ENCODE measurements at places on chromosomes 16 and 17. TPM values are rescaled to one million over a fixed set of nuclear protein-coding genes. Genes with fewer than 3 reads are reported as not detected.
A peak's percentile ranks its signal among the peaks of the same experiment; 100 is the strongest.

The IRF8 gene
- 4.3 TPM for polyA plus RNA-seq

The CYBC1 gene
- 60.6 TPM for polyA plus RNA-seq

The SGSH gene
- polyA plus RNA-seq: 47.8 TPM

The CTF1 gene
- 7.5 TPM for polyA plus RNA-seq

The ABCC12 gene
- polyA plus RNA-seq: 0.09 TPM

The CDH8 gene
- polyA plus RNA-seq: 4.7 TPM

DNA sequence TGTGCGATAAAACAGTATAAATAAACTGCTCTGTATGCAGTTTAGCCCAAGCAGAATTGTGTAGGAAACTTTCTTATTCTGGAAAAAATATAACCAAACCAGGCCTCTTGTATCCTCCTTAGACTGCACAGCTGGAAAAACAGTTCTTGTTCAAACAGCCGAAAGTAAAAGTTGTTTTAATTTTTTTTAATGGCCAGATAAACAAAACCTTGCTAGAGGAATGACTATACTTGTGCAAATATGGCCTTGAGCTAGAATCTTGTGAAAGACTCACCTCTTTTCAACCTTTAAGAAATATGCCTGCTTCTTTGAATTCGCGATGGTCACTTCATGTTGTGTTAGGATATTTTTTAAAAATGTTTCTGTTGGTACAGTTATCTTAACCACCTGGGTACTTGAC is 114.5 kb upstream of the MAF start:
- no peak for DNase-seq

- no peak for DNase-seq
These were observed 10.2 kb downstream of the CIBAR2 start for GRCh38 chr16:85101956-85102630.

GRCh38 chr17:38982858-38983746 is 15.9 kb upstream of the FBXO47 start:
- peak; percentile 78 for DNase-seq

- DNase-seq: no peak
These were observed 32.5 kb downstream of the MARF1 start for GRCh38 chr16:15610369-15610871.

DNA sequence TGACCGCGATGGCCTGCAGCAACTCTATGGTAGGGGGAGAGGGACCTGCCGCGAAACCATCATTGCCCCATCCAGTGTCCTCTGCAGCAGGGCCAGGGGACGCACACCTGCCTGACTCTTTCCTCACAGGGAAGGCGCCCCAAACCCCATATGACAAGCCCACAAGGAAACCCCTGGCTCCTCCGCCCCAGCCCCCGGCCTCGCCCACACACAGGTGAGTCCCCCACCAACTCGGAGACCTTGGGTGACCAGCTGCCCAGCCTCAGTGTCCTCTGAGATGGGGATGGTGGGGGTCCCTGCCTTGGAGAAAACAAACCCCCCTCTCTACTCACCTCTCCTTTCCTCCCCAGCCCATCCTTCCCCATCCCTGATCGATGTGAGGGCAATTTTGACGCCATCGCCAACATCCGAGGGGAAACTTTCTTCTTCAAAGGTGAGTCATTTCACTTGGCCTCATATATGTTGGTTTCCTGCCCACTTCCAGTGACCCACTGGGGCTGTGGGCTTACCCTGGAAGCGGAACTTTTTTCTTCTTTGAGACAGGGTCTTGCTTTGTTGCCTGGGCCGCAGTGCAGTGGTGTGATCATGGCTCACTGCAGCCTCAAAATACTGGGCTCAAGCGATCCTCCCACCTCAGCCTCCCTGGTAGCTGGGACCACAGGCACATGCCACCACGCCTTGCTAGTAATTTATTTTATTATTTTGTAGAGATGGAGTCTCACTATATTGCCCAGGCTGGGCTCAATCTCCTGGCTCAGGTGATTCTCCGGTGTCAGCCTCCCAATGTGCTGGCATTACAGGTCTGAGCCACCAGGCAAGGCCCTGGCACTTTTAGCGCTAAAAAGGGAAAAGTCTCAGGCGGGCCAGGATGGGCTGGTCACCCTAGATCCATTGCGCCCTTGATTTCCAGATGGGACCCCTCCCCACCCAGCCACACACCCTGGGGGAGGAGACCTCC is 8.0 kb upstream of the IL32 start:
- no peak for DNase-seq

- DNase-seq: no peak
These were observed 25.1 kb downstream of the C16orf54 start for GRCh38 chr16:29720703-29721102.

GRCh38 chr16:65574326-65574966 is 452.6 kb upstream of the CDH11 start:
- no peak for DNase-seq

DNA sequence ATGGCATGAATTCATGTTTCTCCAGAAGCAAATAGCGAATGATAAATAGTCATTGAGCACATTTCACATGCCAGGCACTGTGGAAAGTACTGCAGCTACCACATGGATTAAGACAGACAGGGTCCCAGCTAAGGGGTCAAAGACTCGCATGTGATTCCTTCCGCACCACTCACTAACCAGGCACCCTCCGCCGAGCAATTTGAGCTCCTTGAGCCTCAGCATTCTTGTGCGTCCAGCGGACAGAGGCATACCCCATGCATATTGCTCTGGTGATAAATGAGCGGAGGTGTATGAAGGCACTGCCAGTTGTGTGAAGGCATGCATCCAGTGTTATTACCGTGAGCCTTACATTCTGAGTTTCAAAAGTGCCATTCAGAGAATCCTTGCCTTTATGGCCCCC is 358.7 kb downstream of the HS3ST4 start:
- DNase-seq: no peak

DNA sequence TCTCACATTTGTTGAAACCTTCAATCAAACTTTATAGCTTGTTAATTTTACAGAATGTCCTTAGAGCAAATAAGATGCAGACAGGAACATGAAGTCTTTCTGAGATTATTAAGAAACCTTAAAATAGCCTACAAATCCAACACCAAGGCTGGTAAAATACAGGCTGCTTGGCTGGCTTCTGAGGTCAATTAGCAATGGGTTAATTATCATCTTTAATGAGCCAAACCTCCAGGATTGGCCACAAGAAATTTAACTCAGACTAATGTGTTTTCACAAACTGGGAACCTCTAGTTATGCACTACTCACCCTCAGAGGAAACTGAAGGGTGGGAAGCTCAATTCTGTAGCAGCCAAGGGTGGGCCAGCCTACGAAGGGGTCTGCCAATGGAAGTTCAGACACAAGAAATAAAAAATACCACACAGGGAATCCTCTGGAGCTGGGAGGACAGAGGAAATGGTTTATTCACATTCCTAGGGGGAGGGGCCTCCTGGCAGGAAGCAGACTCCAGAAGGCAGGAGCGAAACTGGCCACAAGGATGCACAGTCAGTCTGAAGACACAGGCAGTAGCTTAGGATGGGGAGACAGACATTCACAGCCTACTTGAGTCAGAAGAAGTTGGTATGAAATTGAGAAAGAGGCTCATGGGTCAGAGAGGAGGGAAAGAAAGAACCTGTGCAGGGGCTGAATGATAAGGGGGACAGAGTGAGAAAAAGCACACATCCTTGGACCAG is 36.1 kb downstream of the HIC1 start:
- no peak for DNase-seq

DNA sequence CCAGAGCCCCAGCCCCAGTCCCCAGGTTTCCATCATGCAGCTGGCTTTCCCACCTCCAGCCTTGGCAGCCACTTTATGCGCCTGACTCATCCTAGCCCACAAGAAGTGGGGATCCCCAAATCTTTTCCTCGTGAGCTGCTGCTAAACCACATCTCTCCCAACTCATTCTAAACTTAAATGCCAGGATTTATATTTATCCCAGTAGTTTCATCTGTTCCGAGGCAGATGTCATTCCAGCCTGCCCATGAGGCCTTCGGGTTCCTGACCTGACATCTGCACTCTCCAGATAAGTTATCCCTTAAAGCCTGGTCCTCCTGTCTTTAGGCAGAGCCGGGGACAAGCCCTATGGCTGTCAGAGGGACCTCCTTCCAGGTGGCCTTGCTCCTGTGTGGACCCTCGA is 16.6 kb downstream of the PLXDC1 start:
- no peak for DNase-seq

- DNase-seq: no peak
These were observed at the start of gene WIPI1 for GRCh38 chr17:68457168-68457538. TSS of gene WIPI1 (minus strand) at chr17:68457496. CDS start at chr17:68457421, 75 bp downstream.

DNA sequence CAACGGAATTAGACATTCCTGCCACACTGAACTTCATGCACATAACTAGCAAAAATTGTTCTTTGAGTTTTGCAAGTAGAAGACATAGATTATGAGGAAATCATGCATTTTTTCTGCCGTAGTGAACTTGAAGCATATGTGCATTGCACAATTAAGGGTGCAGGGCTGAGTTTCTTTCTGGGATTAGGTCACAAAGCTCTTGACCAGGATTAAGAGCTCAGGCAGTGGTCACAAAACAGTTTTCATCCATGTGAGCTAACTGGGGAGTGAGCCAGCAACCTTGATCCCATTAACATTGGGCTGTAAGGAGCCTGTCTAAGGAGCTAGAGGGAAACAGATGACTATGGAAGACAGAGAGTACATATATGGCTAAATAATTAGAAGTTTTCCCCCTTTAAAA is 143.7 kb downstream of the PMP22 start:
- no peak for DNase-seq

- DNase-seq: no peak
These were observed 17.1 kb upstream of the CBFA2T3 start for GRCh38 chr16:88993946-88994600.

DNA sequence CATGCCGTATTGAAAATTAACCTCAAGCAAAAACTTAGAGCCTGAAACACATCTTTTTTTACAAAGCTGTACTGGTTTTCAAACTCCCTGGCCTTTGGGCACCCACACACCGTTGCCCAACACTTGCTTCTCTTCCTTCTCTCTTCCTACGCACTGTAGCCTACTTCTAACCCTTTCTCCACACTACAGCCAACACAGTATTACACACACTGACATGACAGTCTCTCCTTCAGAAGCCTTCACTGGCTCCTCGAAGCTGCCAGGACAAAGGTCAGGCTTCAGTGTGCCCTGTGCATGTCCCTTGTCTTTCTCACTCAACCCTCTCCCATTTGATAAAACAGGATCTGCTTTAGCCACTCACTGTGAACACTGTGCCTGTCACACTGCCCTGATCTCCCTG is 8.0 kb downstream of the FANCA start:
- DNase-seq: no peak

- no peak for DNase-seq
These were observed 488 bp downstream of the TFAP4 start for GRCh38 chr16:4272114-4272956.

Data from renal pelvis (tissue), 12 donors.